ENCODE measurements at places on chromosomes 7 and 10.

DNA sequence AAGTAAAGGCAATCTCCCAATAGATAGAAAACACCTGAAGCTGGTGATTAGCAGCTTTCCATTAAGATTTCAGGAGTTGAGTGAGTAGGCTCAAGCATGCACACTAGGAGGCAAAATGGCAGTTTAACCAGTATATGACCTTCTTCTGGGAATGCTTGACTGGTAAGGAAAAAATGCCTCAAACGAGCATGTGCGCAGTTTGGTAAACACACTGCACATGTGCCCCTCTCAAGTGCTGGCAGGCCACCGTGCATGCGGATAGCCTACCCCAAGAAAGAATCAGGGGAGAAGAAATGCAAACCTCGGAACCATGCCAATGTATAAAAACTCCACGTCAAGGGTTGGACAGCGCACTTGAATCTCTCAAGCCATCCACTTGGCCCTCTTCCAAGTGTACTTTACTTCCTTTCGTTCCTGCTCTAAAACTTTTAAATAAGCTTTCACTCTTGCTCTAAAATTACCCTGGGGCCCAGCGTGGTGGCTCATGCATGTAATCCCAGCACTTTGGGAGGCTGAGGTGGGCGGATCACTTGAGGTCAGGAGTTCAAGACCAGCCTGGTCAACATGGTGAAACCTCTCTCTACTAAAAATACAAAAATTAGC, 98.8 kb upstream of the CDK1 start:
- DNase-seq: no peak

- DNase-seq: no peak
Observed at GRCh38 chr7:2438775-2439174, 35.4 kb downstream of the CHST12 start.

DNA sequence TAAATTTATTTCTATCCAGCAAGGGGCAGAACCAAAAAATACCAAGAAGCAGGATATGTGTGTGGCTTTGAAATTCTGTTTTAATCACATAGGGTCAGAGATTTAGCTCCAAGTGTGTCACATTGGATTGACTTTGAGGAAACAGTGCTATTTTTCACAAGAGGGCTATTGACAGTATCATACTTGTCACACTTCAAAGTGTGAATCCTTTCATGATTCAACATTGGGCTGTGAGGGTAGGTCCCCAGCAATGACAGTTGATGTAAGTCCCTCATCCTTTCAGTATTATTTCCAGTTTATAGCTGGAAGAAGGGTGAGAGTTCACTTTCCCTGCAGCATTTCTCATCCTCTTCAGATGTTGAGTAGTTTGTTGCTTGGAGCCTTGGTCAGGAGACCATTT, 7.4 kb downstream of the CCNY start:
- DNase-seq: no peak

DNA sequence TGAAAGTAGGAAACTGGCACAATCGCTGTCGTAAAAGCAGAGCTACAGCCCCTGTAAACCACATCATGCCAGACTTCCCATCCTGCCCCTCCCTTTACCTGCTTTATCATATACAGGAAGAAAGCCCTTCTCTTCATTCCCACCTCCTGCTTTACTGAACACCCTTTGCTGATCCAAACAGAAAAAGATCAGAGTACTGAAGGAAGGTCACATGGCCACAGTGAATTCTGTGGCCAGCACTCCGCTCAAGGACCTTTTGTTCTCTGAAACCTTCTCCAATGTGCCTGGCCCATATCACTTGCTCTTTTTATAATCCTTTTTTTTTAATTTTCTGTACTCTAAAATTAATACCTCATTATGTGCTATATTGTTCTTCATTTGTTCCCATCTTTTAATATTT, 108.8 kb upstream of the LRGUK start:
- DNase-seq: no peak

- no peak for DNase-seq
Observed at GRCh38 chr7:35874886-35875285, 74.0 kb downstream of the SEPTIN7 start.

DNA sequence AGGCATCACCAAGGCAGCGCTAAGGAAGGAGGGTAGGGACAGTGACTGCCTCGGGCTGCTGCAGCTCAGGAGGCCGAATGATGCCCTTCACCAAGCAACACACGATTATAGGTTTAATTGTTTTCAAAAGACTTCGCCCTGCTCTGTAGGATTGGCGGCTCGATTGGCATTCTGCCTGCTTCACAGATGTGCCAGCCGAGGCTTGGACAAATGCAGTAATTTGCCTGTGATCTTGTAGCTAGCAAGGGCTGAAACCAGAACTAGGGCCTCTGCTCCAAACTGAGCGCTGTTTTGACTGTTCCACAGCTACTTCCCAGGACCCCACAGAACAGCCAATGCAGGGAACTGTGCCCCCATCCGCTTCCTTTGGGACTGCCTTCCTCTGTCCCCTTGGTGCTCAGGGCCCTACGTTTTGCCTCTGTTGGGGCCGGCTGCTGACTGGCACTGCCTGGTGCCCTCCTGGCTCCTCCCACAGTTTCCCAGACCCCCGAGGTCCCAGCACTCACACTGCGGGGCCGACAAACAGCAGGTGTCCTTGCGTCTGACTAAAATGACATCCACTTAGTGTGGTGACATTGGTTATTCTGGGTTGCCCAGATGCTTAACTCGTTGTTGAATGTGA, 62.6 kb upstream of the EN2 start:
- DNase-seq: no peak

DNA sequence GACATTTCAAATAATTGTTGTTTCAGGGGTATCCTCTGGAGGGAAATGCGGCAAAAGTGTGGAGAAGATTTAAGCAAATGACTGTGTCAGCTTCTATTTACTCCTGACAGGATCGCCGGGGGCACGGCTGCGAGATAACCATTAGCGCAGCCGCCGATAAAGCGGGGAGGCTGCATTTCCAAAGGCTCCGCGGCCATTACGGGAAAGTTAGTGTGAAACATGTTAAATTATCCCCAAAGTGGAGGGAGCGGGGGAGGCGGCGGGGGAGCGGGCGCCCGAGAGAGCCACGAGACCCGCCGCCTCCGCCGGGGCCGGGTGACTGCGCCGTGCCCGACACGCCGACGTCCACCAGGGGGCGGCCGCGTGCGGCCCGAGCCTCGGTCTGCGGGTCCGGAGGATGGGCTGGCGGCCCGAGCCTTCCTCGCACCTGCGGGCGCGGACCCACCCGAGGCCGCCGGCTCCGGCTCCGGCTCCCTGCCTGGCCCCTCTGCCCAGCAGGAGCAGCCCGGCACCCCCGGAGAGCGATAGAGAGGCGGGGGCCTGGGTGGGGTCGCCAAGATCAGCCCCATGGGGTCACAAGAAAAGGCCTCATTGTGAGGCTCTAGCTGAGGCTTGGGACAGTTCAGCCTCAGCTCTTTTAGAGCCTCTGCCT, 74.4 kb upstream of the PAX2 start:
- DNase-seq: no peak

DNA sequence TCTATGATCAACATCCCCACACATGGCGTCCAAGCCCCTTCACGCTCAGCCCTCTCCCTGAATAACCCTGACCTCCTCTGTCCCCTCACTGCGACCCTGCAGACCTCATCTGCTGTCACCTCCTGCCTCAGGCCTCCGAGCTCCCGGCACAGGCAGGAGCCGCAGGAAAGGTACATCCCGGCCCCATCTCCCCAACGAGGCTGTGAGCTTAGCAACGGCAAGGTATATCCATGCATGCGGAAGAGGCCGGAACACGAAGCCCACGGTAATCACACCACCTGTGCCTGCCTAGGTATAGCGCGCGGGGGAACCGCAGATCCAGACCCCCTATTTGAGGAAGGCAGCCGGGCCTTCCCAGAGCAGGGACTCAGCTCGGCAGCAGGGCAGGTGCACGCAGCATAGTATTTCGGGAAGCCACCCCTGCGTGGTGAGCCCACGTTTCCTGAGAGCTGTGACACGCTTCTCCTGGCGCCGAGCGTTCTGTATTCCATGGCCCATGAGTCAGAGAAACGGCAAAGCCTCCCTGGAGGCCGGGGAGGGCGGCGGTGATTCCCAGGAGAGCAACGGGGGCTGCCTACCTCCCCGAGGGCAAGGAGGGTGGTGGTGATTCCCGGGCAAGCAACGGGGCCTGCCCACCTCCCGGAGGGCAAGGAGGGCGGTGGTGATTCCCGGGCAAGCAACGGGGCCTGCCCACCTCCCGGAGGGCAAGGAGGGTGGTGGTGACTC, 50.1 kb upstream of the DNAAF5 start:
- DNase-seq: no peak

DNA sequence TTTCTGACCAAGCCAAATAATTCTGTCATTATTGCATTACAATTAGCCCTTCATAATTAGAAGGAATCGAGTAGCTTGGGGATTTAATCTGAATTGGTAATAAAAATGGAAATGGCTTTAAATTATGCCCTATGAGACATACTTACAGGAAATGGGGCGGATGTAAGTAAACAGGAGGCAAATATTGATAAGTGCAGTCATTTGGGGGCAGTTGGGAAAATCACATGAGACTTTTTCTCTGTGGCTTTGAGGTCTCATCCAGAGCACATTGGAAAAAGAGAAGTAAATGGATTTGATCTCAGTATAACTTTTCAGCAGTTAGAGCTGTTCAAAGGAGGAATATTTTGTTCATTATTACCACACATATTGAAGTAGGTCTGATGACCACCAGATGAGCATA, 307.8 kb upstream of the POM121L12 start:
- no peak for DNase-seq

- no peak for DNase-seq
Observed at GRCh38 chr10:58518775-58519174, 6.1 kb downstream of the BICC1 start.

DNA sequence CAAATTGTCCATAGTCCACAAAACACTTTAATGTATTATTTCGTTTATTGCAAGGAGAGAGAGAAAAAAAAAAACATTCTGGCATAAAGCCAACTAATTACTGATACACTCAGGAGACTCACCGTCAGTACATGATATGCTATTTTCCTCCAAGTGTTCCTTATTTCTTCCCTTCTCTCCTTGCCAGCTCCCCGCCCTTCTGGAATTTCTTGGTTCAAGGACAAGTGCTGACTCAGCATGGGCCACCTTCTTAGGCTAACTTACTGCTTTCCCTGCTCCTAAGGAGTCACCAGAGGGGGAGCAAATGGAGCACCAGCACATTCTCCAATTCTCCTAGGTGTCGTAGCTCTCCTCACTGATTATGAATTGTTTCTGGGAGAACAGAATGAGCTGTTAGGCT, 133.8 kb upstream of the HDAC9 start:
- DNase-seq: no peak

GRCh38 chr7:126718419-126718818, 534.3 kb downstream of the GRM8 start:
- no peak for DNase-seq

DNA sequence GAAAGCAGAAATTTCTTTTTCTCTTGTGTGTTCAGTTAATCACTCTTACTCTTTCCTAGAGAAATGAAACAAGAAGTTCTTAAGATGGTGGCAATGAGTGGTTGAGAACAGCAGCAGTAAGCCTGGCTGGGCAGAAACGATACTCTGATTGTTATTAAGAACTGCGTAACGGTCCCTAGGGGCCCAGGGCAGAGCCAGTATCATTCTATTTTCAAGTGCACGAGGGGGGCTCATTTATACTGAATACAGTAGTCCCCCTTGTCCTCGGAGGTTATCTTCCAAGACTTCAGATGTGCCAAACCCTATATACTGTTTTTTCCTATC, 64.9 kb downstream of the EEPD1 start:
- DNase-seq: no peak

DNA sequence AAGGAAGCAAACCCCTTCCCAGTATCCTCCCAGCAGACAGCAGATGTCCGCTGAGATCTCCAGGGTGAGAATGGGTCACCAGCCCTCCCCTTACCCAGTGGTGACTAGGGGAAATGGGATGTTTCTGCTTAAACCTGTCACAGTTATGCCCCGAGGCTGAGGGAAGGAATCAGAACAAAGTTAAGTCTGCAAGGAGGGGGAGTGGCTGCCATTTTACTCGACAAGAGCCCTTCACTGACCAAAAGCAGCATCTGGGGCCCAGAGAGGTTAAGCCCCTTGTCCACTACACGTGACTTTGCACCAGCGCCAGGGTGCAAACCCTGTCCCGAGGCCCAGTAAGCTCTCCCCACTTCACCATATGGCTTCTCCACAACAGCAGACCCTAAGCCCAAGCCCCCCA, 4.6 kb upstream of the NANOS1 start:
- DNase-seq: peak; percentile 41

GRCh38 chr10:82092111-82092510, 217.1 kb downstream of the NRG3 start:
- no peak for DNase-seq

DNA sequence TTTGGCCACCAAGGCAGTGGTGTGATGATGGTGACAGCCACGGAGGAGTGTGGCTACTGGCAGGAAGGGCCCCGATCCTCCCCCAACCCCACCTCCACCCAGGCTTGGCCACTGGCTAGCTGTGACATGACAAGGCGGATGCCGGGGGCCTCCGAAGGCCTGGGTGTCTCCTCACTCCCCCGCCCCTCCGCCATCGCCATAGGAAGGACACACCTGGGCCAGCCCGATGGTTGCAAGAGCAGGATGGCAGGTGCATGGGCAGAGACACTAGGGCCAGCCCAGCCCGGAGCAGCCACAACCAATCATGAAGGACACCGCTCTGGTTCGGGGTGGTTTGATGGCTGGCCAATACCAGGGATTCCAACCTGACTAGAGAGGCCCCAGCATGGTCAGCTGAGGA, 81.0 kb downstream of the PTPRN2 start:
- no peak for DNase-seq

Data from T1000 (cell line).